Fibroblast of the aortic adventitia (primary cell): ENCODE measurements at places on chromosomes 11 and 22.

GRCh38 chr11:20064961-20065405 is 95.3 kb downstream of the DBX1 start:
- no peak for DNase-seq

- no peak for DNase-seq
These were observed 21.6 kb upstream of the CHADL start for GRCh38 chr22:41262250-41262765.

- no peak for DNase-seq
These were observed 34.5 kb downstream of the CELF1 start for GRCh38 chr11:47518212-47518964.

DNA sequence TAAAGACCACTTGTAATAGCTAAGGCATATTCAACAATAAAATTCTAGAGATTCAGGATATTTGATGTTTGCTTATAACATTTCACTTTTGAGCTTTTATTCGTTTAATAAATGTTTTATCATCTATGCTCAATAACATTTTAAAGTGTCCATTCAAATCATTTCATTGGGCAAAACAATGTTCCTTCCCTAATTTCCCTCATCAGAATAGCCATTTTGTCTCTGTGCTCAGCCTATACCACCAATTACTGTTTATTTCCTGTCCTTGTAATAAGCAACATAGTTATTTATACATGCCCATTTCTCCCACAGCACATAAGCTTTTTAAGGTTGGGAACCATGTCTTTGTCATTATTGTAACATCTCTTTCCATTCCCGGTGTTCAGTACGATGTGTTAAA is 1.3 kb upstream of the SC5D start:
- DNase-seq, result no peak

GRCh38 chr22:31846161-31847115 is 92.6 kb downstream of the DEPDC5 start:
- peak; percentile 57 for DNase-seq

GRCh38 chr11:64378335-64378880 is 19.4 kb downstream of the RPS6KA4 start:
- peak; percentile 58 for DNase-seq

- no peak for DNase-seq
These were observed 26.3 kb downstream of the SLC1A2 start for GRCh38 chr11:35393098-35393497.

DNA sequence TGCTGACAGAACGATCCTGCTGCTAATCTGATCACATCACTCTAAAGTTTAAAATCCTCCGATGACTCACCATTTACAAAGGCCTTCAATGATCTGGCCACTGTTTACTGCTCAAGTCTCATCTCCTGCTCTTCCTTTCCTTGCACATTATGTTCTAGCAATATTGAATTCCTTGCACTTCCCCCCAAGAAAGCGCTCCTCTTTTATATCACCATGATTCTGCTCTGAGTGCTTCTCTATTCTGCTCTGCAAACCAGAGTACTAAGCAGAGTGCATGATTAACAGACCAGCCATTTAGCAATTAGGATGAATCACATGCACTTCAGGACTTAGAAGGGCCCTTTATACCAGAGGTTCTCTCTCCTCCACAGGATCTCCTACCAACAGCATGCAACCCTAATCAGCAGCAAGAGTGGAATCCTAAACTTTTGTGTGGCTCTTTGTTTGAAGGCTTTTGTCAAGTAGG is 1122.8 kb upstream of the CCDC90B start:
- DNase-seq, result peak; percentile 30

GRCh38 chr11:45233121-45233803 is 52.9 kb downstream of the SYT13 start:
- peak; percentile 50 for DNase-seq

DNA sequence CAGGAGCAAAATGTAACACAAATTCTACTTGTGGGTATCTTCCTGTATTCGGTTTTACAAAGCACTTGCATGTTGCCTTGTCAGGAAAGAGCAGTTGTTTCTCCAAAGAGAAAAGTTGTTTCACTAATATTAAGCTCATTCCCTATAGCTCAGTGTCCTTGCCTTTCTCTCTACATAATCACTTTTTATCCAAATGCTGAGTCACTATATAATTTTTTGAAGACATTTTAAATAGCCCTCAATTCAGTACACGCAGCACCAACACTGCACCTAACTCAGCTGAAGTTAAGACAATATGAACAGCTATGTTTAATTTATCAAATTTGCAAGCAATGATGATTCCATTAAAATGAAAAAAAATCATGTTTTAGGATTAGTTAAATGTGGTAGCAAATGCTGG is 14.5 kb upstream of the MRTFA start:
- no peak for DNase-seq

DNA sequence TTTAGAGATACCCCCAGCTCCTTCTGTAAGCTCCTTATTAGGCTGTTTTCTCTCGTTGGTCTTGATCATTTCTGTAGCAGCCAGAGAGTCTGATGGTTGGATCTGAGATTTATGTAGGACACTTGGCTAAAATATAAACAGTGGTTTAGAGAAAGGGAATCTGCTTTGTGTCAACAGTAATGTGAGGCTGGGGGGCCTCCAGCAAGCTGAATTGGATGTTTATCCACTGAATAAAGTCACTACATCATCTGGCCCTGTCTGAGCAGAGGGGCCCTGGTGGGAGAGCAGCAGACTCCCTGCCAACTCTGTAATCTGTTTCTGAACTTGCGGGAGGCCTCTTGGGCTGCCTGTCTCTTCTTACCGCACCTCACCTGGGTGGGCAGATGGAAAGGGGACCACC is 328.5 kb upstream of the PLET1 start:
- no peak for DNase-seq

- DNase-seq, result peak; percentile 81
These were observed 39.7 kb downstream of the DKK3 start for GRCh38 chr11:11968511-11969280.

- DNase-seq, result peak; percentile 56
These were observed 52.5 kb upstream of the CLDN5 start for GRCh38 chr22:19576460-19577421.

DNA sequence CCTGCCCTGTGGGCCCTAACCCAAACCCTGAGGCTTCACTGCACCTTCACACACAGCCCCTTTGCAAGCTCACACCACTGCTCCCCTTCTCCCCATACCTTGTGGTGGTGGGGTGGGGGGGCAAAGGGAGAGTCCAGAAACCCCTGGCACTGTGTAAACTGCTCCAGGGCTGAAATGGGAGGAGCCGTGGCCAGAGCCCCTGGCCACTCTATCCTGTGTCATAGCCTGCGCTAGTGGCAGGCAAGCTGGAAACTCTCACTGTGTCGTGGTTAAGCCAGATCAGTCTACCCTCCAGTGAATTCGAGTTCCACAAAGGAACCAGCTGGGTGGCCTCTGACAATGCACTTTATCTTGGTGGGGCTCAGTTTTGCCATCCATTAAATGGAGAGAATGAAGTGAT is 8.4 kb upstream of the SYT13 start:
- DNase-seq, result no peak

DNA sequence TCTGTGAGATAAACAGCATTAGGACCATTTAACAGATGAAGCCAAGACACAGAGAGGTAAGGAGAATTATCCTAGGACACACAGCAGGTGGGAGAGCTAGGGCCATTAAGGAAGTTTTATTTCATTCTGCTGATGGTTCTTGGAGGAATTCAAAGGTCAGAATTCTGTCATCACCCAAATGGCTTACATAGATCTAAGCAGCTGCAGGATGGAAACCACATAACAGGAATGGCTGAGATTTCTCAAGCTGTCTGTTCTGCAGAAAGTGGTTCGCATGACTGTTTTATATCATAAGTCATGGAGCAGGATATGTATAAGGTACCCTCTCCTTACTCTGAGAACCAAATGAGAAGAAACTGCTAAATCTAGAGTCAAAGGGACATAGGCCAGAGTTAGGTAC is 163.2 kb upstream of the NARS2 start:
- no peak for DNase-seq

GRCh38 chr11:63614136-63614671 is at the start of gene PLAAT3:
TSS of gene PLAAT3 (minus strand) at chr11:63614433. CDS start at chr11:63614014, 419 bp downstream.
- DNase-seq, result peak; percentile 62

GRCh38 chr22:35708453-35708852 is 9.2 kb upstream of the APOL5 start:
- DNase-seq, result no peak

DNA sequence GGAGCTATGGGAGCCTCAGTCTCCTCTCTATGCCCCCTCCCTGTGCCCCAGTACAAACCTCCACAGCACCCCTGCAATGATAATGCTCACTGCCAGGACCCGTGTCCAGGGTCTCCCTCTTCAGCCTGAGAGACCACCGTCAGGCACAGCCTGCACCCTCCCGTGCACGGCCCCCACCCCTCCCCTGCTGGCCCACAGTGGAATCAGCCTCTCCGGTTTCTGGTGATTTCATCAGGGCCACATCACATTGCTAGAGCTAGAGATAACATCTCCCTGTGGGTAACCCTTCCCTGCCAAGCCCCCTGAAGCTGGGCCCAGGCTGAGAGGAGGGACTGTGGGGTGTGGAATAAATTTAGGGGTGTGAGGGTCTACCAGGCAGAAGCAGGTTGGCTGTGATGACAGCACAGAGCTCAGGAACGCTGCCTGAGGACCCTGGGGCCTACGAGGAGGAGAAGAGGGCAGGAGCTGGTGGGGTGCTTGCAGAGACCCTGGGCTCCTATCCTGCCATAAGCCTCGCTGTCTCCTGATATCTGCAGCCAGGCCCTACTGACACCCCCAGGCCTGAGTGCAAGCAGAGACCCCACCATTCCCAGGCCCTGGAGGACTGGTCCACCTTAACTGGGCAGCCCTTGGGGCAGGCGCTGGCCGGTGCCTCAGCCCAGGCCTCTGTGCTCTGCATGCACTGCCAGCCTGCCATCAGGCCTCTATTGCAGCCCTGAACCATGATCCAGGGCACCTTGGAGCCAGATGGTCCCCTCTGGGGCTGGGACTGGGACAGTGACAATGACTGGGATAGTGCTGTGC is at the start of gene KLHDC7B:
KLHDC7B (plus strand) TSS at position 378 of the 804 bp plus-strand sequence; CDS start at position 723, 345 bp downstream.
- peak; percentile 82 for DNase-seq

GRCh38 chr11:44709966-44710365 is 16.8 kb upstream of the TSPAN18 start:
- DNase-seq, result no peak

- DNase-seq, result no peak
These were observed 31.2 kb downstream of the KMT5B start for GRCh38 chr11:68181719-68182451.

DNA sequence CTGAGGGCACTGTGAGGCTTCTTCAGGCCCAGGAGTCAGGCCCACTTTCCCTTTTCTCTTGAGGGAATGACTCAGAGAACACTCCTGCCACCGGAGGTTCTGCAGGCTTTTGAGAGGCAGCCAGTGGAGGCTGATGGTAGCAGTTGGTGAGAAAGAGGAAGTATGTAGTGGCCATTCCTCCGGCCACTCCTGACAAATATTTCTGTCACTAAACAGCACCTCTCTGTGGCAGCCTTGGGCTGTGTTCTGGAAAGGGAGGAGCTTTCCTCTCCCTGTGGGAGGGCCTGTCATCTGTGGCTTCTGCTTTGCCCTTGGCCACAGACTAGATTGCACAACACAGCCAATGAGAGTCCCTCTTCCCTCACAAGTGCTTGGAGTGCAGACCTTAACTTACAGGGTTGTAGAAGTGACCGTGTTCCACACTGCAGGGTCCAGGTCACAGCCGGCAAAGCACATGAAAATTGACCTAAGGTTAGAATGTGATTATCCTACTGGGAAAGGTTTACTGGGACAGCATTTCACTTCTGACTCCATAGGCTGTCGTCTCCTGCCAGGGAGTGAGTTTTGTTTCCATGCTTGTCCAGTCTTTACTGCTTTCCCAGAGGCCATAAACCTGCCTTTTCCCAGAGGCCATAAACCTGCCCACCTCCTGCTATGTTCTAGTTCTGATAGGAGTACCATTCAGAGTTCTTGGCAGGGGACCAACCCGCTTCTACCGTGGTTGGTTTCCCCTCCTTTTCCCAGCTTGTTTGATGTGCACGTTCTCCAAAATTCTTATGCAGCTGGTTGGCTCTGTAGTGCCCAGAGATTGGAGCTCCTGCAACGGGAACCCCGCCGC is 33.3 kb downstream of the MARK2 start:
- peak; percentile 86 for DNase-seq

DNA sequence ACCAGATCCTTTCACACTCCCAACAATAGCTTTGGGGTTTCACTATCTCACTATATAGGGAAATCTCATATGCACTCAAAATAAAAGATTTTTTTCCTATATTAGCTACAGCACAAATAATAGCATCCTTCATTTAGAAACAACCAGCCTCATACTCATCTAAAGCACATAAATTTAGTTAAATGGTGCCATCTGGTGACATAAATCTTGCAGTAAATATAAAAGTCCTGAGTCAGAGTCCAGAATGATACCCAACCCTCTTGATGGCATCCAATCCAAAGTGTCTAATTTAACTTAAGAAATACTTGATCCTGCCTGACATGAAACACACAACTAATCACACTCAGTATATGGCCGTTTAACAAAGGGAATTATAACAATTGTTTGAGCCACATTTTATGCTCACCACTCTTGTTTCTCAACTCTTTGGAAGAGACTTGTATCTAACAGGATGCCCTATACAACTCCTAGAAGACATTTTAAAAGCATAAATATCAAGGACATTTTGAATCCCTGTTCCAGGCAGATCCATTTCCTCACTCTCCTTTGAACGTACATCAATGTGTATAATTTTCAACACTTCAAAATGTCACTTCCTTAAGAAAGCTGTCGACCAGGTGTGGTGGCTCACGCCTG is 36.2 kb downstream of the DLG2 start:
- DNase-seq, result peak; percentile 45

GRCh38 chr22:27156821-27157489 is 499.6 kb downstream of the MIAT start:
- no peak for DNase-seq

- no peak for DNase-seq
These were observed 39.3 kb downstream of the LARGE2 start for GRCh38 chr11:45961751-45962240.

DNA sequence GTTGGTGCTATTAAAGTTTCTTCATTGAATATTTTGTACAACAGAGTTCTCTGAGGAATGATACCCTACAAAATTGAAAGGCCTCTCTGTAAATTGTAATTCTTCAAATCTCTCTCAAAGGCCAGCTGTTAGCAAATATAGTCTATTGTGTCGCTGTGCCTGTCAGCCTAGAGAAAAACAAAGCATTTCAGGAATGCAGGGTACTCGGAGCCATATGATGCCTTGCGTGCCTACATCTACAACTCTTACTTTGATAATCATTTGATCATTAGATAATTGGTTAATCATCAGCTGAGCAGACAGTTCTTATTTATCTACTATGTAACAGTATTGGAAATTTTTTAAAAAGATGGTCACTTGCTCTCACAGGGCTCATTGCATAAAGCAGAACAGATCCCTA is 67.3 kb downstream of the RNF169 start:
- DNase-seq, result no peak
